ENCODE measurements at places on chromosomes 6 and 20. TPM values are rescaled to one million over a fixed set of nuclear protein-coding genes. Genes with fewer than 3 reads are reported as not detected.

NOP56 gene
- 115 TPM for polyA plus RNA-seq

IL17F gene
- not detected for polyA plus RNA-seq

C6orf15 gene
- polyA plus RNA-seq = not detected

ULBP2 gene
- polyA plus RNA-seq = not detected

POU3F2 gene
- not detected for polyA plus RNA-seq

MCM8 gene
- polyA plus RNA-seq = 1.5 TPM

PNPLA1 gene
- not detected for polyA plus RNA-seq

OPRL1 gene
- polyA plus RNA-seq = 0.91 TPM

MOG gene
- polyA plus RNA-seq = not detected

RHAG gene
- not detected for polyA plus RNA-seq

COL10A1 gene
- 0.12 TPM for polyA plus RNA-seq

SCRT2 gene
- polyA plus RNA-seq = not detected

OR2J1 gene
- polyA plus RNA-seq = not detected

OXT gene
- 0.79 TPM for polyA plus RNA-seq

PRICKLE4 gene
- polyA plus RNA-seq = not detected

STX11 gene
- polyA plus RNA-seq = 3.6 TPM

CAPN11 gene
- not detected for polyA plus RNA-seq

GRM1 gene
- polyA plus RNA-seq = not detected

SIRPB2 gene
- polyA plus RNA-seq = 0.18 TPM

ADGRB3 gene
- not detected for polyA plus RNA-seq

SLC22A16 gene
- not detected for polyA plus RNA-seq

ZNF831 gene
- 2.5 TPM for polyA plus RNA-seq

LRFN2 gene
- polyA plus RNA-seq = not detected

VSX1 gene
- not detected for polyA plus RNA-seq

SLC17A4 gene
- not detected for polyA plus RNA-seq

SNAP25 gene
- not detected for polyA plus RNA-seq

CCN2 gene
- 6.0 TPM for polyA plus RNA-seq
